GM23338 (cell line): ENCODE measurements at places on chromosomes 4 and X. TPM values are rescaled to one million over a fixed set of nuclear protein-coding genes. Genes with fewer than 3 reads are reported as not detected.

Gene AKAP4
- polyA plus RNA-seq = not detected in 2 replicates

Gene ENPP6
- polyA plus RNA-seq = 0.05 and 0.11 TPM in 2 replicates

Gene GAB3
- 0.35 and 0.89 TPM in 2 replicates for polyA plus RNA-seq

Gene VSIG4
- not detected in 2 replicates for polyA plus RNA-seq

Gene PITX2
- polyA plus RNA-seq = 0.99 and 1.0 TPM in 2 replicates

Gene EGF
- 0.61 and 1.4 TPM in 2 replicates for polyA plus RNA-seq

DNA sequence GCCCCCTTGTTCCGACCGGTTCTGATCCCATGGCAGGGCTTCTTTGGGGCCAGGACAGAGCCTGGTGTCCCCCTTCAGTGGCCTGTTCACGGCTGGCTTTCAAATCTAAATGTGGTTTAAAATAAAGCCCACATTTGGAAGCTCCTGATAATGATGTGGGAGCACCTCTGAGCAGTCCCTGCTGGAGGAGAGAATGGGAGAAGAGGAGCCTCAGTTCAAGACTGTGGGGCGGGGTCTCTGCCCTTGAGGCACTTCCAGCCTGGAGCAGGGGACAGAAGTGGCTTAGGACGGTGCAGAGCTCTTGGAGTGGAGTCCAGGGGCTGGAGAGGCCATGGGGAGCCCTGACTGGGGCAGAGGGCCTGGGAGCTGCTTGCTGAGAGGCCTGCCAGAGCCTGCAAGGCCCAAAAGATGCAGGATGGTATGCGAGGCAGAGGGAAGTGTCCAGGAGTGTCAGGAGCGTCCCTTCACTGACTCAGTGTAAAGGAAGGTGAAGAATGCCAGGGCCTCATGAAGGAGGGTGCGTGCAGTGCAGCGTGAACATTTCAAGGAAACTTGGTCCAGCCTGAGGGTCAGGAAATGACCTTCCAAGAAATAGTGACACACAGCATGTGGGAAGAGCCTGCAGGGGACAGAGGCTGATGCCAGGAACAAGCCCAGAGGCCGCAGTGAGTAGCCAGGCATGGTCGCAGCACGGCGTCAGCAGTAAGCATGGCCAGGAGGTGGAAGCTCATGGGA is 21.1 kb upstream of the TADA2B start:
- DNase-seq = no peak

GRCh38 chr4:85571008-85571407 is 96.1 kb downstream of the ARHGAP24 start:
- DNase-seq = no peak

GRCh38 chrX:18885328-18886004 is 98.4 kb downstream of the PHKA2 start:
- peak; percentile 17 for DNase-seq

DNA sequence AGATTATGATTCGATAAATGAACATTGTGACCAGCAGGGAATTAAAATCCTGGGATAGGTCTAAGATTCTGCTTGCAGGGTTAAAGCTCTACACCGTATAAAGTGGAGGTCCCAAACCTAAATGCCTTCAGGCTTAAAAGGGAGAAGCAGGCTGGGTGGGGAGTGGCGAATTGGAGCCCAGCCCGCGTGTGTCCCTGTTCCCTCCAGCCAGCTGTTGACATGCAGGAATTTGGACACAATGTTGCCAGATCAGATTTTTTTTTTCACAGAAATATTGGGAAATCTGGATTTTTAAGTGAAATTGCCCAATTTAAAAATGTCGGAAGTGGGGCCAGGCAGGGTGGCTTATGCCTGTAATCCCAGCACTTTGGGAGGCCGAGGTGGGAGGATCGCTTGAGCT is 60.5 kb downstream of the ELF4 start:
- no peak for DNase-seq
